Panc1 (cell line): ENCODE measurements at places on chromosomes 7 and 10. TPM values are rescaled to one million over a fixed set of nuclear protein-coding genes. Genes with fewer than 3 reads are reported as not detected.

DNA sequence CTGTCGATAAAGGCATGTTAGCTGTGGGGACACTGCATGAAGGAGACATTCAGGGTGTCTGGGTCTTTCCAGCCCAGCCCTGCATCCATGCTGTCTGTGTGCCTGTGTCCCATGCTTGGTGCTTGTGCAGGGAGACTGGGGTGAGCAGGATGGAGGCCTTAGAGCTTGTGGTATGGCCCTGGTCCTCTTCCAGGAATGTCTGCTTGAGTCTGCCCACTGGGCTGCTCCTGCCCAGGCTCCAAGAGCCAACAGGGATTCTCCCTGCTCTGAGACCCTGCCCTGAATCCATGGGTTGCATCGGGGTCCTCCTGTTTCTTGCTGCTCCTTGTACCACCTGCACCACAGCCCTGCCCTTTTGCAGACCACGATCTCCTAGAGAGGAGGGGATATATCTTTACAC lies 31.4 kb upstream of the ARHGAP22 start:
- DNase-seq, result no peak

GRCh38 chr7:110943701-110944345 lies 147.1 kb upstream of the LRRN3 start:
- no peak for DNase-seq

GRCh38 chr7:51263631-51264484 lies 52.8 kb downstream of the COBL start:
- DNase-seq, result no peak

GRCh38 chr10:131766096-131766495 lies 134.7 kb upstream of the PPP2R2D start:
- no peak for DNase-seq

- DNase-seq, result no peak
Measured at GRCh38 chr7:30635798-30636197, 41.1 kb downstream of the GARS1 start.

DNA sequence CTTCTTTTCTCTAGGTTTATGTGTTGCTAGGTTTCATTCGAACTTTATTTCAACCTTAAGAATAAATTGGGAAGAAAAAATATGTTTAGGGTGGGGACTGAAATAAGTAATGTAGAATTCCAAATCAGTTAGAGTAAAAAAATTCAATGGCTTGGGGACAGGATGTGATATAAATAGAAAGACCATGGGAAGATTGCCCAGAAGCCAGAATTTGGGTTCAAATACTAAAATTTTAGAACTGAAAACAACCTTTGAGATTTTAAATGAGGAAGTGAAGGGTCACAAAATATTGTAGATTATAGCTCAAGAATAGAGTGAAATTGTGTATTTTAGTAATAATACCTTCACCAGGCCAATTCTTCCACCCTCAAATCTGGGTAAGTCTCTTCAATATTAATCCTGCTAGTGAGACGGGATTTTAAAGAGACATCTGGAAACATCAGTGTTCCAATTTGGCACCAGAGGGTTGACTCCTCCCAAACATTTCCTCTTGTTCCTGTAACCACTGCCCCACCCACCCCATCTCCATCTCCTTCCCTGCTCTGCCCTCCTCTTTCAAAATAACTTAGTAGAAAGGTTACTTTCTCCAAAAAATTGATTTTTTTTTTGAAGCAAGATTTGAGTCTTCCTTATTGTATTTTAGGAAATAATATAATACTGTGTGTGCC lies 51.3 kb upstream of the FAM3C start:
- DNase-seq, result no peak

DNA sequence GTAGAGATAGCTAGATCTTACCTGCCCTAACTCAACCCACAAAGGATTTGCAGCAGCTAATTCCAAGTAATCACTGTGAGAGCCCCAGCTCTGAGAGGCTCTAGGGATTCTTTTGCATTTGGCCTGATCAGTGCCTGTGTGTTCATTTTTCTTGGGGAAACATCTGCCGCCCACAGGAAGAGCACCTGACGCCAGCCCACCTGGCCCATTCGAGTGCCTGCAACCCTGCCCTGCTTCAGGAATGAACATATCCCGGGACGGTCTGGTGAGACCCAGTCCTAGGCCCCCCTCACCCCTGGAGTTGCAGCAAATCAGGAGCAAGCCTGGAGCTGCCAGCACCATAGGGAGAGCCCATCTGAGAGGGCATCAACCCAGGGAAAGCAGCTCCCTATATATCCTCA lies 38.8 kb downstream of the GSDME start:
- DNase-seq, result no peak

DNA sequence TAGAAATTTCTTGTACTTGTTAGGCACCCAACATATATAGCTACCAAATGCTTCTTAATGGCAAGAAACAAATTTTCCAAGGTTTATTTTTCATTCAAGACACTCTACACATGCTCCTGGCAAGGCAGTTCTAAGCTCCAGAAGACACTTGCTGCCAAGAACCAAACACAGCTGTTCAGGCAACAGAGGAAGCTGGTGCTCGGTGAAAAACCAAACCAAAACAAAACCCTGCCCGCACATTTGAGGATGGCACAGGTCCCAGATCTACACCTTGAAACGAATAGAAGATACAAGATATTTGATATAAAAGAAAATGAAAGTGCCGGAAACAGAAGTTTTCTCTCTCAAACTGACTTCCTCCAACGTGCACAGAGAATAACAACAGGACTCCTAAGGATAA lies 4.9 kb upstream of the DNTT start:
- DNase-seq, result no peak

- DNase-seq, result no peak
Measured at GRCh38 chr7:30069096-30069867, 41.1 kb downstream of the PLEKHA8 start.

DNA sequence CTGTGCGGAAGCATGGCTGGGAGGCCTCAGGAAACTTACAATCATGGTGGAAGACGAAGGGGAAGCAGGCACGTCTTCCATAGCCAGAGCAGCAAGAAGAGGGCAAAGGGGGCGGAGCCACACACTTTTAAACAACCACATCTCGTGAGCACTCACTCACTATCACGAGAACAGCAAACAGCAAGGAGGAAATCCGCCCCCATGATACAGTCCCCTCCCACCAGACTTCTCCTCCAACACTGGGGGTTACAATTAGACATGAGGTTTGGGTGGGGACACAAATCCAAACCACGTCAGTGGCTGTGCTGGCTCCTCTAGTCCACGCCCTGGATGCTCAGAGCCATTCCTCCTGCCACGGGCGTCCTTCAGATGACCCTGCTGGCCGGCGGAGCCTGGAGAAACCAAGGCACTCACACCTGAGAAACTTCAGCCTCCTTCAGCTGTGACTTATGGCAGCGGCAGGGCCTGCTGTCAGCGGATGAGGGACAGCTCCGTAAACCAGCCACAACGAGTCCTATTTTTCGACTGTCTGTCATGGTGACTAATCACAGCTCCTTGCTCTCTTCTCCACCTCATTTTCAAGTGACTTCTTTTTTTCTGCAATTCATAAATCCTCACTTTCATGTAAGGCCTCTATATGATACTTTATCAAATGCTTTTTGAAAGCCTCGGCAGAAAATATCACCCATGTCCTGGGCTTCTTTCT lies 167.9 kb upstream of the PFKP start:
- no peak for DNase-seq

DNA sequence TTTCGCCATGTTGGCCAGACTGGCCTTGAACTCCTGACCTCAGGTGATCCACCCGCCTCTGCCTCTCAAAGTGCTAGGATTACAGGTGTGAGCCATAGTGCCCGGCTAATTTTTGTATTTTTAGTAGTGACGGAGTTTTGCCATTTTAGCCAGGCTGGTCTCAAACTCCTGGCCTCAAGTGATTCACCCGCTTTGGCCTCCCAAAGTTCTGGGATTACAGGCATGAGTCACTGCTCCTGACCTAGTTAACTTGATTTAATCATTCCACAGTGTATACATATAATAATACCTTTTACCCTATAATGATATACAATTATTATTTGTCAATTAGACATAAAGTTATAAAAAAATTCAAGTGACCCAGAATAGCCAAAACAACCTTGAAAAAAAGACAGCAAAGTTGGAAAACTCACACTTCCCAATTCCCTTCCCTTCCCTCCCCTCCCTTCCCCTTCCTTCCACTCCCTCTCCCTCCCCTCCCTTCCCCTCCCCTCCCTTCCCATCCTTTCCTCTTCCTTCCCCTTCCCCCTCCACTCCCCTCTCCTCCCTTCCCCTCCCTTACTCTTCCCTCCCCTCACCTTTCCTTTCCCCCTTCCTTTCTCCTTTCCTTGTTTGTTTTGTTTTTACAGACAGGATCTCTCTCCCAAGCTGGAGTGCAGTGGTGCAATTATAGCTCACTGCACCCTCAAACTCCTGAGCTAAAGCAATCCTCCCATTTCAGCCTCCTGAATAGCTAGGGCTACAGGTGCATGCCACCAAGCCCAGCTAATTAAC lies 14.8 kb upstream of the ZMIZ2 start:
- peak; percentile 70 for DNase-seq

The DNMBP gene
- 39.3 TPM for total RNA-seq

The SLC39A12 gene
- not detected for total RNA-seq
